Tibial nerve (tissue), 4 donors: ENCODE measurements at places on chromosomes 2 and 18.

- no peak for DNase-seq
Measured at GRCh38 chr2:88195246-88195645, 25.1 kb downstream of the THNSL2 start.

GRCh38 chr2:39499336-39499735, 62.3 kb upstream of the MAP4K3 start:
- DNase-seq: no peak

GRCh38 chr18:57004366-57005121, 142.3 kb upstream of the BOD1L2 start:
- DNase-seq: no peak

DNA sequence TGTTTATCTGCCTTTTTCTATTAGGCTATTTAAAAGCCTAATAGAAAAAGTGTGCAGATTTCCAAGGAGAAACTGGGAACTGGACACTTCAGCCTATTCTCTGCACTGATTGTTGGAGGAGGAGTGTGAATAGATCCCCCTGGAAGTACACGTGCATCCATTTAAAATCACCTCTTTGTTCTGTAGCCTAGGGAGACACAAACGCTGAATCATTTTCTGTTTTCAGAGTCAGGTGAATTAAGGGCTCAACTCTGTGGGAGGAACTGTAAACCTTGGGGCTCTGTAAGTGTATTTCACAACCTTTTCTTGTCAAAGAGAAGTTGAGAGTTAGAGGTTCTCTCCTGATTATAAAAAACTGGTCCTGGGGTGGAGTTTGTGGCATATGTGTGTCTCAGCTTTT, 159.7 kb downstream of the SPAG16 start:
- no peak for DNase-seq

GRCh38 chr2:167706800-167707199, 540.6 kb downstream of the STK39 start:
- no peak for DNase-seq
